Aorta (tissue), 5 donors: ENCODE measurements at places on chromosomes 4 and X.
A peak's percentile ranks its signal among the peaks of the same experiment; 100 is the strongest.

- DNase-seq, result no peak
These were observed 29.2 kb downstream of the HTT-AS start for GRCh38 chr4:3044870-3045819.

DNA sequence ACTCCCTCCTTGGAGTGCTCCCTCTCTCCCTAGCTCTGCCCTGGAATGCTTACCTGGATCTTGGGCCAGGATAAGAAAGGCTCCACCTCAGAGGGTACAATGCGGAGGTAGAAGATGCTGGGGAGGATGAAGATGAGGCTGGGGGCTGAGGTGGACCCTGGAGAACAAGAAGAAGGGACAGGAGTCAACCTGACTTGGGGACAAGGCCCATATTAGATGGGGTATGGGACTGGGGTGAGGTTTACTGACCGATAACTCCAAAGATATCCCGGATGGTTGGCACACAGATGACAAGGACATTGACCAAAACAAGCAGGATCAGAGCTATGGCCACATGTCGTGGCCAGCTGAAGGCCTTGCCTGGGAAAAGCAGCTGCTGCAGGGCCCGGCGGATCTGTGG, 10.6 kb downstream of the SLC38A5 start:
- DNase-seq, result no peak

GRCh38 chrX:67604979-67605703, 61.3 kb downstream of the AR start:
- DNase-seq, result no peak

- DNase-seq, result peak; percentile 91
These were observed 991 bp downstream of the RAP2C start for GRCh38 chrX:132218100-132218812.

GRCh38 chr4:133186845-133187244, 37.8 kb downstream of the PCDH10 start:
- DNase-seq, result peak; percentile 74

DNA sequence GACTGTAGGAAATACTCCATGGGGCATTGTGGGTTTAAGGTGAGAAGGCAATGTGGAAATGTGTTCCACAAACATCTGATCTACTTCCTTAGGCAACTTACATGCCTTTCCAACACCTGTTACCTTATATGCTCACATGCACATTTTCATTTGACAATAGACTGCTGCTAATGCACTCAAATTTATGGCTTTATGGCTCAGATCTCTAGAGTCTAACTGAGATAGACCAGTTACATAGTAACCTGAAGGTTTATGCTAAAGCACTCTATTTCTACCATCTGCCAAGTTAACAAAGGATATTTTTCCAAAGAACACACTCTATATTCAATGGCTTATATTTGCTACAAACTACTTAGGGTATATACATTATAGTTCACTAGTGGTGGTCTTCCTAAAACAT, 969.0 kb downstream of the TECRL start:
- DNase-seq, result no peak

GRCh38 chr4:106017975-106018374, 122.7 kb downstream of the NPNT start:
- no peak for DNase-seq

DNA sequence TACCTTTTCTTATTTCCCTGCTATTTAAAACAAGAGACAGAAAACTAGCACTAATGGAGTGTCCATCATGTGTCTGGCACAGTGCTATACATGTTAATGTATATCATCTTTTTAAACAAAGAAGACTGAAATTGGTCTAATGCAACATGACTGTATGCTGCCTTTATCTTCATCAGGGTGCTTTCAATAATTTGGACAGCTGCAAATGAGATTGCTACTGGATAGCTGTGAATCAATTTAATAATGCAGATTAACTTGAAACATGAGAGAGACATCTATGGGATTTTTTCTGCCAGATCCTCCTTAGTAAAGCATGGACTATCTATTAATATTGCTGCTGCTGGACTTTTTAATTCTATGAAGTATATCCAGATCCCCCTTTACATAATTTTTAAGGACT, 255.3 kb upstream of the ATOH1 start:
- no peak for DNase-seq

- DNase-seq, result no peak
These were observed 8.9 kb upstream of the RUFY3 start for GRCh38 chr4:70712604-70713452.

- DNase-seq, result peak; percentile 92
These were observed 32.1 kb downstream of the HTT start for GRCh38 chr4:3106339-3107186.

GRCh38 chr4:67714248-67714583, 13.3 kb upstream of the UBA6 start:
- DNase-seq, result no peak

DNA sequence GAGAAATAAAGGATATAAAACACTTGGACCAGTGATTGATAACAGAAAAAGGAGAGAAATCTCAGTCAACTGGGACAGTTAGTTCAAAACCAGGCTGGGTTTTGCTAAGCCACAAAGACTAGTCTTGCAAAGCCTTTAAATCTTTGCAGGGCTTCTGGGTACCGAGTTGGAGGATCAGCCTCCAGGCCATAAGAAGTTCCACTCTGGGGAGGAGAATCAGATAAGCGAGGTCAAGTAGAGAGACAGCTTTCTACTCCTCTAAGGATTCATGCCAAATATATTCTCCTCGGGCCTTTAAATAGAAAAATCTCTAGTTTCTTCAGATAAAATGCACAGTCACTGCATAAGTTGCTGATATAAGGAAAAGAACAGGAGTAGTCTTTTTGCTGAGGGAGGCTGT, 92.7 kb downstream of the MFAP3L start:
- DNase-seq, result no peak

GRCh38 chr4:89160806-89161205, 49.5 kb downstream of the TIGD2 start:
- no peak for DNase-seq

DNA sequence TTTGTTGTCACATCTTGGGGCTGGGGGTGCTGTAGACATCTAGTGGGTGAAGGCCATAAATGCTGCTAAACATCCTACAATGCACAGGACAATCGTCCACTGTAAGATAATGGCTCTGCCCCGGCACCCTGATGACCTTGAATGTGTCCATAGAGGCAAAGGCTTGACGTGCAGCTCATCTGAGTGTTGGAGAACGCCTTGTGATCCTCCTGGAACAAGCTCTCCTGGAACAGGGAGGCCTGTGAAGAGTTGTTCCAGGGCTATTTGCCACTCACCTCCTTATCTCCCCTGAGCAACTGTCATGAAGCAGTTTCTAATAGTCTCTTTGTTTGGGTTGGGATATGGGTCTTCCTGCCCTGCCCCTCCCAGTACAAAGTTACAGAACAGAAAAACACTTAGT, 15.2 kb upstream of the PCYT1B start:
- no peak for DNase-seq

DNA sequence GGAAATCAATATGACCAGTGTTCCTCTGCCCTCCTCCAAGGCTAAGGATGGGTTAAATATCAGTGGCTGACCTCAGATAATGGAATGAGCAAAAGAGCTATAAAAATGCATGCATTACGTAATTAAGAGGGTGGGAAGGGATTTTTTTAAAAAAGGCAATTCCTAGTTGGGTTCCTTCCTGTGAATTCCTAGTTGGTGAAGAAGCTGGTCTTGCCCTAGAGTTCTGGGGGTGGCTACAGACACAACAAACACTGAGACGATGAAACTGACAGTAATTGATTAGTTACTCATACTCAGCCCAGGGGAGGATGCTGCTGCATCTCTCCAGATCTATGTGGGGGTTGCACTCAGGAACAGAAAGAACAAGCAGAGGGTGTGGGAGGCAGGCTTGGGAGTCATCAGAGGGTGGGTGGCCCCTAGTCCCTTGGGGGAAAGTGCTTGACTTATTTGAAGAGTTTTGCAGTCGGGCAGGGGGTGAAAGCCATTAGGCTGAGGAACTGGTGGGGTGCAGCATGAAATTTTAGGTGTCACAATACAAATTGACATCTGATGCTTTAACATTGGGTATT, 662.0 kb upstream of the FRG1 start:
- no peak for DNase-seq

GRCh38 chrX:111101580-111101979, 5.6 kb downstream of the PAK3 start:
- DNase-seq, result no peak

DNA sequence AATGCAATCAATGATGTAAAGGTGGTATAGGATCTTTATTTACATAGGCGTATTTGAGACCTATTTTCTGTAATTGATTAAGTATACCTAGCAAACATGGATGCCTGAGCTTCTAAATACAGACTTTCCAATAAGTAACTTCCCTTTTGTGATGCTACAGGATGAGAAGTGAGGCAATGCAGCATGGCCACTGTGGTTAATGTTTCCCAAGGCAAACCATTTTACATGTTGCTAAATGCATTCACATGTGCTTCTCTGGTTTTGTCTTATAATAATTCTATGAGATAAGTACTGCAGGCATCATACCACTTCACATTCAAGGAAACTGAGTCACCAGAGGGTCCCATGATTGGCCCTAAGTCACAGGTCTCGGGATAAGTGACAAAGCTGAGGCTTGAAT, 35.7 kb upstream of the NKX3-2 start:
- no peak for DNase-seq

GRCh38 chrX:16444353-16444752, 205.6 kb upstream of the S100G start:
- no peak for DNase-seq

GRCh38 chr4:165403637-165404036, 24.8 kb downstream of the CPE start:
- no peak for DNase-seq

DNA sequence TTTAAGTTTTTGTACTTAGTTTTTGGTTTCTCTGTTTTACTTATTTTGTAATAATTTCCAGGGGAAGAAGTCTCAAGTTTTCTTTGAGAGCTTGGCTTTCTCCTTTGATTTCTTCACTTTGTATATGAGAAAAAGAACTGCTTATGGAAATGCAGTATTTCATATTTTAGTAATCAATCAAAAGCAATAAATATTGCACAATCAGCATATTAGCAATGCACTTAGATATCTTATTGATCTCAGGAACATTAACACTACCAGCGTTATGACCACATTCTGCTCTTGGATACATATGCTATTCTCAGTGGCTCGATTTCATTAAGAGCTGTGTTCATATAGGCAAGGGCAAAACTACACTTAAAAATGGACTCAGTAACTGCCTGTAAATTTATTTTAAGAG, 381.0 kb upstream of the DMD start:
- no peak for DNase-seq

- DNase-seq, result no peak
These were observed 11.2 kb downstream of the IDS start for GRCh38 chrX:149493567-149494562.

DNA sequence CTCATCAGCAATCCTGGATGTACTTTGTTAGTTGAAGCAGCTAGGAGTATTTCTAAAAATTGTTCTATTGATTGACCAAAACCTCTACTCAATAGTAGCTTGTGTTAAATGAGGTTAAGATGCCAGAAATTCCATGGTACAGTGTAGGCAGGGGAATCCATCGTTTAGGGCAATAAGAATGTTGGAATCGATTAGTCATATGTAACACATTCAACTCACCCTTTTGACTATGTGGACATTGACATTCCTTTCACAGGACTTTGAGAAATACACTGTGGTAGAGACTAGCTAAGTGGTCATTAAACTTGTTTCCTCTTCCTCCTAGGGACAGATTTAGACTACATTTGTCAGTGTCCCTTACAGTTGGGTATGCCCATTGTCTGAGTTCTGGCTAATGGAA, 40.2 kb downstream of the KDM5C start:
- DNase-seq, result no peak

GRCh38 chr4:2281575-2282343, 19.9 kb upstream of the MXD4 start:
- peak; percentile 38 for DNase-seq

GRCh38 chr4:141497627-141498026, 138.8 kb upstream of the IL15 start:
- DNase-seq, result no peak

- no peak for DNase-seq
These were observed 67.8 kb downstream of the USP38 start for GRCh38 chr4:143252478-143252877.

DNA sequence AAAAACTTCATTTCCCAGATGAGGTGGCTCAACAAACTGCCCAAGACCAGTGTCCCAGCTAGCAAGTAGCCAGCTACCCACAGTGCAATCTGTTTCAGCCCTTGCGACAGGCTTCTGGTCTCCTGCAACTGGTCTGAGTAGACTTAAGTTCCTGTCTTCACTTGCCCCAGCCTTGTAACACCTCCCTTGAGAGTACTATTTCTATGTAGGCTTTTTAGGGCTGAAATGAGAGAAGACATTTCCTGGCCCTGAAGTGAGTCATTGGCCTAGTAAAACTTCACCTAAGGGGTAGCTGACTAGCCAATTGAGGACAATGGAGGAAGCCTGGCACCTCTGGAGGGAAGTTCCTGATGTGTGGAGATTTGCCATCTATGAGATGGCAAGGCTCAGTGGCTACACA, 80.1 kb upstream of the STIM2 start:
- DNase-seq, result no peak

DNA sequence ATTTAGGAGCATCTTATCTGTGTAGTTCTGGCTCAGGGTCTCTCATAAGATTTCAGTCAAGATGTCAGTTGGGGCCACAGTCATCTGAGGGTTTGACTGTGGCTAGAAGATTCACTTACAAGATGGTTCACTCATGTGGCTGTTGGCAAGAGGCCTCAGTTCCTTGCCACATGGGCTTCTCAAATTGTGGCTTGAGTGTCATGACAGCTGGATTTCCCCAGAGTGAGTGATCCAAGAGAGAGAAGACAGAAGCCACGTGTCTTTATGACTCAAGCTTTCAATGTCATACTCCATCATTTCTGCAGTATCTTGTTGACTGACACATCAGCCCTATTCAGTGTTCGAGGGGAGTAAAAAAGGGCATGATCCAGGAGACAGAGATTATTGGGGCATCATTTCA, 131.3 kb upstream of the AP1S2 start:
- no peak for DNase-seq

DNA sequence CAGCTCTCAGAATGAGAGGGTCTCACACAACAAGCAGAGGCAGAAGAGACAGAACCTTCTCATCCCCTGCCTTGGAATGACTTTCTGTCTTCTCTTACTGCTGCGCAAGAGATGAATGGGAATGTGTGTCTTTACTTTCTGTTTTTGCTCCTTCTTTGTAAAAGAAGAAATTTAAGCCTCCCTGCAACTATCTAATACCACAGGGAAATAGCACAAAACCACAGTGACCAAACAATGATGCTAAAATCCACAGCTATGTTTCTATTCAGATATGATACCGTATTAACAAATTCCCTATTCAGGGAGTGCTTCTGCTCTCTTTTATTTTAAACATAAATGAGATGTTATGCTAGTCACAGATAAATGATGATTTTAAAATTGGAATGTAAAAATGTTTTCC, 173.8 kb upstream of the RAI2 start:
- no peak for DNase-seq

DNA sequence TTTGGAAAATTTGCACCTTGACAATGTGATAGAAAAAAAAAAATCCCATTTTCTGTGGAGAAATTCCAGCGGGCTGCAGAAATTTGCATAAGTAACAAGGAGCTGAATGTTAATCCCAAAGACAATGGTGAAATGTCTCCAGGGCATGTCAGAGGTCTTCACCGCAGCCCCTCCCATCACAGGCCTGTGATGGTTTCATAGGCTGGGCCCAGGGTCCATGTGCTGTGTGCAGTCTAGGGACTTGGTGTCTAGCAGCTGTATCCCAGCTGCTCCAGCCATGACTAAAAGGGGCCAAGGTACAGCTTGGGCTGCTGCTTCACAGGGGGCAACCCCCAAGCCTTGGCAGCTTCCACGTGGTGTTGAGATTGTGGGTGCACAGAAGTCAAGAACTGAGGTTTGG, 85.2 kb downstream of the ADGRA3 start:
- no peak for DNase-seq
